ENCODE measurements at places on chromosomes 7 and 10.

DNA sequence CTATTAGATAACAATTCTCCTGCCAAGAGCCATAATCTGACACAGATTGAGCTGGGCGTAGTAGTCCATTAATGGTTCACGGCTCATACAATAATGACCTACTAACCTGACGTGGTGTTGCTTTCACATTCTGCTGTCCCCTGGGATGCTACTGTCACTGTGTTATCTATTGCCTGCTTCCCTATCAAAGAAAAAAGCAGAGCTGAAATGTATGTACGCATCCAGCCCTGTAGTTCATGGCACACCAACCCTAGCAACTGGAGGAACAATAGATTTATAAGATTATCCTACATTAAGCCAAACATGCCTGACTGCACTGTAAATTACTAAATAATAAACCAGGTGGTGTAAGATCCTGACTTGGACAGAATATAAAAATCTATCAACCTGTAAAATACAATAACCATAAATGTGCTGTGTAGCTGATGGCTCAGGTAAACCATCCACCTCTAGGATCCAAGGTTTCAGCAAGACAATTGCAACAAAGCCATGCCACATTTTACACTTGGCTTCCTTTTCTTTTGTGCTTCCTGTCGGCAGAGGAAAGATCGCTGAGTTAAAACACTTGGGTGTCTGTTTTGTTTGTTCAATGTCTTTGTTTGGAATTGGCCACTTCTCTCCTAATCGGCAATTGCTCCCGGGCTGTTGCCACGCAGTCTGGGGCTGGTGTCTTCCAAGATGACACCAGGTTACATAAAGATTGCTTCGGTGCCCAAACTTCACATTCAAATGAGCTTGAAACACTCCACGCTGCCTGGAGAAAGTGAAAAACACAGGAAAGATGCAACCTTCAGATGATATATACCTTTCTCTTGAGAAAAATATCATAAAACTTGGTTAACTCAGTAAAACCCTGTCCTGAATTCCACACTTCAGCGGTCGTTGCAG, 143.9 kb upstream of the MGMT start:
- DNase-seq: no peak

- DNase-seq: peak; percentile 38
Observed at GRCh38 chr10:93006435-93007039, 54.1 kb upstream of the CYP26C1 start.

DNA sequence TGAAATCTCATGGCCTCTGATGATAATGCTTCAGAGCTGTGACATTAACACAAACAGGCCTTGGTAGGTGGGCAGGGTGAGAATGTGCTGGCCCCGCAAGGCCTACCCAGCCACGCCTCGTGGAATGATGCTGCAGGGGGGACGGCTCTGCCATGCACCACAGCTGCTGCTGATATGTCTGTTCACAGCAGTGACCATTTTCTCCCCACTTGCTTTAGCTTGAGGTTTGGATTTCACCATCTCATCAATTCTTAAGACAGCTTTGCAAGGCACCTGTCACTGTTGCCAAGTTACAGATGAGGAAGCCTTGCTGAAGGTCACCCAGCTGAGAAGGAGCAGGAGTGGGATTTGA, 128.3 kb downstream of the PTPN20 start:
- DNase-seq: no peak

DNA sequence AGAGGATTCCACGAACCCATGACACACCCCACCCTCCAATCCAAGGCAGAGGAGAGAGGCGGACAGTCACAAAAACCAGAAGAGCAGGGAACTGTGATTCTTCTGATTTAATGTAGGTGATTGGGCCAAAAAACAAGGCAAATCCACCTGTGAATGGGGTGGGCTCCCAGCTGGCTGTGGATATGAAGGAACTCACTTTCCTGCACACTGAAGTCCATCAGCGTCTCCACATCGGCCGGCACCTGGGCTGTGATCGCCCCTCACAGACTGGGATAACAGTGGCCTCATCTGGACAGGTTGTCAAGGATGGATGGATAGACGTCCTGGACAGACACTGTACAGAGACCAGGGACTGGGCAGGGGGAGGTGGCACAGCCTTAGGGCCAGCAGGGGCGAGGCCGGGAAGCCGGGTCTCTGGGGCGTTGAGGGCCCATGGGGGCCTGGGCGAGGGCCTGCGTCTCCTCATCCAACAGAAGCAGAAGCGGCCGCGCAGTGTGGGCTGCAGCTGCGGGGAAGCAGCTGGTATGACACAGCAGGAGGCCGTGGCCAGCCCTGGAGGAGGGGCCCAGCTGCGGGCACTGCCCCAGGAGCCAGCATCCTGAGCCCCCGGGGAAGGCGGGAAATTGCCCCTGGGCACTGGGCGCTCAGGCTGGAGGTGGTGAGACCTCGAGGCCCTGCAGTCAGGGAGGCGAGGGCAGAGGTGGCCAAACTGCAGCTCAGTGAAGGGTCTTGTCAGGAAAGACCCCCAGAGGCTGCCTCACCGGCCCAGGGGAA, 54.2 kb downstream of the DIP2C start:
- DNase-seq: no peak

GRCh38 chr10:48246501-48246900, 28.0 kb downstream of the FRMPD2 start:
- no peak for DNase-seq

- peak; percentile 42 for DNase-seq
Observed at GRCh38 chr10:26860102-26860442, 686 bp downstream of the ABI1 start.

DNA sequence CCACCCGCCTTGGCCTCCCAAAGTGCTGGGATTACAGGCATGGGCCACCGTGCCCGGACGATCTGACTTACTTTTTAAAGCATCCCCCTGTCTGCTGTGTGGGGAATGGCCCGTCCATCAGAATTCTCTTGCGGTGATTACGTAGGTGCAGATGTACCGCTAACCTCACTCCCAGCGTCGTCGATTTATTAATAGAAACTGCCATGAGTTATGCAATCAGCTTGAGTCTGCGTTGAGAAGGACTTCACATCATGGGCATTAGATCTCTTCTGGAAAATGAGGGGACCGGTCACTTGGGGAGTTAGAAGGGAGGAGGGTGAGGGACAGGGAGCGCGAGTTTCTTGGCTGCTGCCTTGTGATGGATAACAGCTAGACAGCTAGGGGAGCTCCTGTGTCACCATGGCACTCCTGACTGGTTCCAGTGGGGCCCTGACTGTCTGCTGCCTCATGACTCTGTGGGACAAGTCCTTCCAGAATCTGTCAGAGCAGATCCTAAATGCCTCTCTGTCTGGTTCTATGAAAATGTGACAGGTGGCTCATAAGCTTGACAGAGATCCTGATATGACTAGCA, 35.2 kb downstream of the POR start:
- DNase-seq: no peak
